ENCODE measurements at places on chromosomes 11 and 22. TPM values are rescaled to one million over a fixed set of nuclear protein-coding genes. Genes with fewer than 3 reads are reported as not detected.
A peak's percentile ranks its signal among the peaks of the same experiment; 100 is the strongest.

Gene YPEL4
- total RNA-seq: not detected

Gene HBE1
- not detected for total RNA-seq

Gene IGLL1
- 171 TPM for total RNA-seq

Gene CSNK2A3
- total RNA-seq: 0.56 TPM

Gene NRGN
- total RNA-seq: 0.97 TPM

Gene RAB6A
- total RNA-seq: 76.3 TPM

Gene PHLDA2
- not detected for total RNA-seq

Gene DTX4
- total RNA-seq: 9.2 TPM

DNA sequence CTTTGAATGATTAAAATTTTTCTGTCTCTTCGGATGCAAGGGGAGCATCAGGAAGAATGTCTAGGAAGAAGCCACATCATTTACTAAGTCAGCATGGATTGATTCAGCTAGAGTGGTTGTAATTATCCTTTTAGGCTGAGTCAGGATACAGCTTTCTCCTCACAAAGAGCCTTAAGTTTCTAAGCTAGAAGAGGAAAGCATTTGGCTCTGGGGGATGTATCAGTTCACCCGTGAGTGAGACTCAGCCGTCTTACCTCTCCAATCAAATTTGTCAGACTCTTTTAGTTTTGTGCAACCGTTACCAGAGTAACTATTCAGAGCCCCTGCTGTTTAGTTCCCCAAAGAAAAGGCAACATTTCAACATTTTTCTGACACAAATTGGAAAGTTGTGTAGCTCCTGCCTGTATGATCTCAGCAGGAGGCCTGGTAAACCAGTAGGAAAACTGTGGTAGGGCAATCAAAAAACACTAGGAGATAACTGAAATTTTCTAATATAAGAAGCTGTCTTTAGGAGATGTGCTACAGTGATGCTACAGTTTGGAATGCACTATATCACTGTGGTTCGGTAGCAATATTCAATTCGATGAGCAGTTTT is 432.4 kb upstream of the LUZP2 start:
- H3K4me1 ChIP-seq: no peaks in the 10 kb centered on the region
- DNase-seq: no peak
- no peaks in the 10 kb centered on the region for H3K27me3 ChIP-seq

GRCh38 chr11:83285151-83285770 is 906 bp downstream of the CCDC90B start:
- H3K4me3 ChIP-seq: peak overlapping the region; percentile 83
- H3K27me3 ChIP-seq: no peaks in the 10 kb centered on the region
- H3K27ac ChIP-seq: peak overlapping the region; percentile 60
- DNase-seq: no peak
- H3K36me3 ChIP-seq: peaks cover 7% of the 10 kb centered on the region
- peaks cover 33% of the 10 kb centered on the region for H3K4me1 ChIP-seq

- H3K36me3 ChIP-seq: no peaks in the 10 kb centered on the region
- DNase-seq: peak; percentile 28
- H3K27me3 ChIP-seq: no peaks in the 10 kb centered on the region
- H3K4me3 ChIP-seq: no peak overlapping the region
- no peak overlapping the region for H3K27ac ChIP-seq
These were observed 56.0 kb downstream of the KCNQ1OT1 start for GRCh38 chr11:2643746-2644145.

- H3K27ac ChIP-seq: no peak overlapping the region
- peaks cover 8% of the 10 kb centered on the region for H3K27me3 ChIP-seq
- H3K36me3 ChIP-seq: no peaks in the 10 kb centered on the region
- H3K4me1 ChIP-seq: no peaks in the 10 kb centered on the region
- H3K4me3 ChIP-seq: no peak overlapping the region
- DNase-seq: no peak
These were observed 73.9 kb upstream of the SEZ6L start for GRCh38 chr22:26095256-26095956.

GRCh38 chr11:126833065-126833464 is 167.5 kb downstream of the KIRREL3 start:
- H3K36me3 ChIP-seq: no peaks in the 10 kb centered on the region
- DNase-seq: no peak
- no peaks in the 10 kb centered on the region for H3K4me1 ChIP-seq
- no peaks in the 10 kb centered on the region for H3K27me3 ChIP-seq
- H3K4me3 ChIP-seq: no peak overlapping the region

DNA sequence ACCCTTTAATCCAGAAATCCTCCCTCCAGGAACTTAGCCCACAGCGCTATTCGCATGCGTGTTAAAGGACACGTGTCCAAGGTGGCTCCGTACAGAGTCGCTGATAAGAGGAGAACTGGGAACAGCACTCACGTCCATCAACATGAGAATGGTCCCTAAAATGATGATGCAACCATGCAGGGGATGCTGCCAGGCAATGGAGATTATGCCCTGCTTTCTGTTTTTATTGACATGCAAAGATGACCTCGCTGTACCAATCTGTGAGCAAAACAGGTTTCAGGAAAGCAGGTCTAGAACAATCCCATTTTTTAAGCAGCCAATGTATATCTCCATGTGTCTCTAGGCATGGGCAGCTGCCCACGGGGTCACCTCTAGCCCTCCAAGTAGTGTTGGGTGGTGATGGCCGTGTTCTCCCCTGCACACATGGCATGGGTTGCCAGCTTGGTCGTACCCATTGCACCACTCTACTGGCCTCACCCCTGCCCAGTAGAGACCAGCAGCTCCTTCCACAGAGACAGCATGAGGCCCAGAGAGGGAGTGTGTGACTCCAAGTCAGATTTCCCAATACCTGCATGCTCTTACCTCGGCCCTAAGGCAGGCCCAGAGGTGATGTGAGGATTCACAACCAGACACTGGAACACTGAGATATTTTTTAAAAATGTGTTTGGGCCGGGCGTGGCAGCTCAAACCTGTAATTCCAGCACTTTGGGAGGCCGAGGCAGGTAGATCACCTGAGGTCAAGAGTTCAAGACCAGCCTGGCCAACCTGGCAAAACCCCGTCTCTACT is 68.3 kb upstream of the LINC01488 start:
- H3K4me1 ChIP-seq: no peaks in the 10 kb centered on the region
- H3K27ac ChIP-seq: no peak overlapping the region
- no peak for DNase-seq
- no peaks in the 10 kb centered on the region for H3K36me3 ChIP-seq
- H3K4me3 ChIP-seq: no peak overlapping the region
- H3K27me3 ChIP-seq: no peaks in the 10 kb centered on the region

- H3K4me1 ChIP-seq: no peaks in the 10 kb centered on the region
- H3K4me3 ChIP-seq: no peak overlapping the region
- DNase-seq: peak; percentile 44
- no peaks in the 10 kb centered on the region for H3K36me3 ChIP-seq
- H3K27ac ChIP-seq: no peak overlapping the region
- H3K27me3 ChIP-seq: no peaks in the 10 kb centered on the region
These were observed 122.1 kb upstream of the ISX start for GRCh38 chr22:34943830-34944229.

DNA sequence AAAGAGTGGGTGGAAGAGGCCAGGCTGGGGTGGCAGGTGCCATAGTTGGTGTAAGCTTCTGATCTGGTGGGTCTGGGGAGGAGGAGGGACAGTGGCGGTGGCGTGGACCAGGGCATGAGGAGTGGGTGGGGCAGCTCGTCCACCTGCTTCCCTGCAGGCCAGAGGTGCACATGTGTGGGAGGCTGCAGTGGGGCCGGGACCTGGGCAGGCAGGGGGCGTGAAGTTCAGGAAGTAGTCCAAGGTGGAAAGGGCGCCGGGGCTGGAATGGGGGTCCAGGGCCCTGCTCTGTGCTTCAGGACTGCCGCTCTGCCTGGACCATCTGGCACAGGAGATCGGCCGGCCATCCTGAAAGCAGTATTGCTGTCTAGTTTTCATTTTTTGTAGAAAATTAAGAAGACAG is 15.9 kb downstream of the RIBC2 start:
- no peak for DNase-seq
- H3K4me1 ChIP-seq: no peaks in the 10 kb centered on the region

GRCh38 chr11:45692808-45693453 is 27.5 kb upstream of the CHST1 start:
- no peak overlapping the region for H3K27ac ChIP-seq
- no peaks in the 10 kb centered on the region for H3K27me3 ChIP-seq
- peak; percentile 46 for DNase-seq
- no peaks in the 10 kb centered on the region for H3K36me3 ChIP-seq

DNA sequence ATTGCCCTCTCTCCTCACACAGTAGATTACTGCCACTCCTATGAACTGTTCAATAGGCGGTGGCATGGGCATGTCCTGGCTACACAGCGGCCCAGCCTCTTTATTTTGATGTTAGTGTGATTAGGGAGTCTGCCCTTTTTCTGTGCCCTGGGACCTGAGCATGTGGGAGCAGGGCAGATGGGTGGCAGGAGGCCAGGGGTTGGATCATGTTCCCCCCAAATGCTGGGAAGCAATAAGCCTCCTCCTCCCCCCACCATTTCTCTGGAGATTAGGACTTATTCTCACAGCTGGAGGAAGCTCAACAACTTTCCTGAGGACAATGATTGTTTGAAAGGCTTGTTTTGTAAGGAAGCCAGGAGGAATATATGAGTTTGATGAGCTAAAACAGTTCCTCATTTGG is 848 bp downstream of the HEPN1 start:
- DNase-seq: no peak
- no peak overlapping the region for H3K4me3 ChIP-seq
- H3K36me3 ChIP-seq: no peaks in the 10 kb centered on the region
- no peaks in the 10 kb centered on the region for H3K27me3 ChIP-seq
- H3K4me1 ChIP-seq: no peaks in the 10 kb centered on the region
- H3K27ac ChIP-seq: no peak overlapping the region

- H3K4me1 ChIP-seq: peaks cover 4% of the 10 kb centered on the region
- no peak overlapping the region for H3K4me3 ChIP-seq
- H3K27ac ChIP-seq: no peak overlapping the region
- DNase-seq: no peak
These were observed 128.3 kb upstream of the SESN3 start for GRCh38 chr11:95359341-95359663.

GRCh38 chr22:38874529-38875222 is 2.7 kb upstream of the CBX6 start:
- peaks cover 4% of the 10 kb centered on the region for H3K36me3 ChIP-seq
- H3K27ac ChIP-seq: no peak overlapping the region
- no peak overlapping the region for H3K4me3 ChIP-seq
- no peaks in the 10 kb centered on the region for H3K27me3 ChIP-seq
- no peak for DNase-seq
- H3K4me1 ChIP-seq: peaks cover 28% of the 10 kb centered on the region

- H3K27ac ChIP-seq: peak overlapping the region; percentile 40
- no peaks in the 10 kb centered on the region for H3K36me3 ChIP-seq
- peaks cover 33% of the 10 kb centered on the region for H3K4me1 ChIP-seq
- peak overlapping the region; percentile 92 for H3K4me3 ChIP-seq
- DNase-seq: peak; percentile 50
These were observed 770 bp upstream of the TSG101 start for GRCh38 chr11:18527512-18527911.

- no peaks in the 10 kb centered on the region for H3K27me3 ChIP-seq
- H3K27ac ChIP-seq: no peak overlapping the region
- H3K4me3 ChIP-seq: no peak overlapping the region
These were observed 48.3 kb upstream of the CCDC34 start for GRCh38 chr11:27411328-27411727.

DNA sequence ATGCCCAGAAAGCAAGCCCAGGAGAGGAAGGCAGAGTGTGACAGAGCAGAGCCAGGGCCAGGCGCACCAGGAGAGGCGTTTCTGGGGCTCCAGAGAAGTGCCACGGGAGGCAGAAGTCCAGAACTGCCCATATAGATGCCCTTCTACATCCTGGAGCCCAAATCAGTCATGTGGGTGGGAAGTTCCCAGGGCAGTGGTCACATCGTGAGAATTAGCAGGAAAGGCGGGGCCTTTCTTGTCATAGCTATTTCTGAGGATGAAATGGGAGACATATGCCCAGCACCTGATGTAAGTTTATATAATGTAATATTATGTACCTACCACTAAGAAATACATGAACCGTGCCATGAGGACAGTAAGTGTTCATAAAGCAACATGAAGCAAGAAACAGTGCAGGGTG is 13.1 kb downstream of the ZDHHC24 start:
- H3K4me1 ChIP-seq: no peaks in the 10 kb centered on the region
- H3K4me3 ChIP-seq: no peak overlapping the region
- no peaks in the 10 kb centered on the region for H3K27me3 ChIP-seq
- no peak for DNase-seq
- H3K27ac ChIP-seq: no peak overlapping the region

GRCh38 chr11:125305345-125305744 is 140.8 kb downstream of the PKNOX2 start:
- peaks cover 7% of the 10 kb centered on the region for H3K4me1 ChIP-seq
- no peak for DNase-seq
- no peak overlapping the region for H3K4me3 ChIP-seq
- no peak overlapping the region for H3K27ac ChIP-seq

DNA sequence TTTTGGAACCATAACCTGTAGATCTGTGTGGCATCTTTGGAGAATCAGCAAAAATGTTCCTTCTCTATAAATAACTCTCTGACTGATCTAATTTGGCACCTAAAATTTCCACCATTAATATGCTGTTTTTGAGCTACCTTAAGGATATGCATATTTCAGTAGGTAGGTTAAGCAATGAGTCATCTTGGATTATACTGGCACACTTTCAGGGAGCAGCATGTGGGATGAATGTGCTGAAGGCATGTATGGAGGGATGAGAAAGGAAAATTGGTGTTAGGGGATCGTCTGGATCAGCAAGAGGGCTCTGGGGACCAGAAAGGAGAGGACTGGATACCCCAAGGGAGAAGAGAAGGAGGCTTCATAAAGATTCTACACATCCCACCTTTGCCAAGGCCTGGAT is 44.6 kb upstream of the ELF5 start:
- H3K4me3 ChIP-seq: no peak overlapping the region
- no peaks in the 10 kb centered on the region for H3K4me1 ChIP-seq

GRCh38 chr11:16155448-16155847 is 200.9 kb downstream of the SOX6 start:
- no peaks in the 10 kb centered on the region for H3K27me3 ChIP-seq
- H3K4me3 ChIP-seq: no peak overlapping the region
- no peaks in the 10 kb centered on the region for H3K36me3 ChIP-seq
- H3K4me1 ChIP-seq: no peaks in the 10 kb centered on the region
- H3K27ac ChIP-seq: no peak overlapping the region

- H3K4me1 ChIP-seq: no peaks in the 10 kb centered on the region
- no peaks in the 10 kb centered on the region for H3K27me3 ChIP-seq
- H3K27ac ChIP-seq: no peak overlapping the region
- no peak for DNase-seq
- H3K36me3 ChIP-seq: no peaks in the 10 kb centered on the region
These were observed 14.8 kb downstream of the CD59 start for GRCh38 chr11:33721426-33721825.

DNA sequence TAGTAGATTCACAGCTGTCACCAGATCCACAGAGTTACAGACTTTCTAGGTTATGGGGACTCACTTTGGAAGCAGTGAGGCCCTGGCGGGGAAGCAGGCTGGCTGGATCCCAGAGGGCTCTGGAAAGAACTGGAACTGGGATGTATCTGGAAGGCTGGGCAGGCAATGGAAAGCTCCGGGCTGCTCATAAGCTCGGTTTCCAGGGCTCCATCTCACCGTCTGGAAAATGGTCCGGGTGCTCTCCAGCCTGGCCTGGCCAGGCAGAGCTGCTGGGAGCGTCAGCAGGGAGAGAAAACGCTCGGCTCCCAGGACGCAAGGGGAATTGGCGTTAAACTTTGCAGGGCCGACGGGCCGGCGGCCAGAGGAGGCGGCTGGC is 335 bp upstream of the SEZ6L start:
- H3K27me3 ChIP-seq: no peaks in the 10 kb centered on the region
- DNase-seq: no peak
- no peak overlapping the region for H3K27ac ChIP-seq
